ENCODE measurements at places on chromosomes 6 and 20.

DNA sequence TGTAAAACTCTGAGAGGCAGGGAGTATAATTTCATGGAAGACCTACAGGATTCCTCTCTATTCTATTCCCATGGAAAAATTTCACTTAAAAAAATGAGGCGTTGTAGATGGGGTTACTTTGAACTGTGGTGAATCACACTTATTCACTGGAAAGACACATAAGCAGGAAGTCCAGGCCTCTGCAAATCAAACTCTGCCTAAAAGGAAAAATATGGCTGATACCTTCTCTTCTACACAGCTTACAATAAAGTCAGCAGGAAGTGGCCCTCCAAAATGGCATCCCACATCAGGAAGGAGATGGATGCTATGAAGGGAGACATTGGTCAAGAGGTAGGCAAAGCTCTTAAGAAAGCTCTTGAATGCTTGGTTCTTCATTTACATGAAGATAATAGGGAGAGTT lies 115.9 kb downstream of the FYN start:
- H3K27me3 ChIP-seq = no peaks in the 10 kb centered on the region
- H3K27ac ChIP-seq = peak overlapping the region; percentile 97
- peaks cover 78% of the 10 kb centered on the region for H3K36me3 ChIP-seq

DNA sequence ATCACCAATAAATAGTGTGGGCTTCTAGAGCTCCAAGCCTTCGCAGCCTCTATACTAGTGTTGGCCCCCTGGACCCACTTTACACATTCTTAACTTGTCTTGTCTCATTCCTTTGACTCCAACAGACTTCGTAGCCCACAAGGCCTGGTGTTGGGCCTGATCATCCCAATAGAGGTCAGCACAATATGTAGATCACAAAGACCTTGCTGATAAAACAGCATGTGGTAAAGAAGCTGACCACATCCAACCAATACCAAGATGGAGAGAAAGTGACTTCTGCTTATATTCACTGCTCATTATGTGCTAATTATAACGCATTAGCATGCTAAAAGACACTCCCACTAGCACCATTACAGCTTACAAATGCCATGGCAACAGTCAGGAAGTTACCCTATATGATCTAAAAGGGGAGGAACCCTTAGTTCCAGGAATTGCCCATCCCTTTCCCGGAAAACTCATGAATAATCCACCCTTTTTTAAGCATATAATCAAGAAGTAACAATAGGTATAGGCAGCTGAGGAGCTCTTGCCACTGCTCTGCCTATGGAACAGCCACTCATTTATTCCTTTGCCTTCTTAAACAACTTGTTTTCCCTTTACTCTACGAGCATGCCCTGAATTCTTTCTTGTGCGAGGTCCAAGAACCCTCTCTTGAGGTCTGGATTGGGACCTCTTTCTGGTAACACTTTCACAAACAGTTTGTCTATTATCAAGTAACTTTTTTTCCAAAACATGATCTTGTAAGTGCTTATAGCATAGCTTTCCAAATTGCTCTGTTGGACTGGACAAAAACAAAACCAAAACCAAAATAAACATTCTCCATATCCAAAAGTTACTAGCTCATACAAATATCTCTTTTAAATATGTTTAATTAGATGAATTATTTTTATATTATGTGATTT lies 54.6 kb upstream of the ECHDC1 start:
- no peak overlapping the region for H3K27ac ChIP-seq
- H3K4me1 ChIP-seq = peaks cover 2% of the 10 kb centered on the region
- DNase-seq = no peak
- H3K4me3 ChIP-seq = no peak overlapping the region
- no peaks in the 10 kb centered on the region for H3K27me3 ChIP-seq

DNA sequence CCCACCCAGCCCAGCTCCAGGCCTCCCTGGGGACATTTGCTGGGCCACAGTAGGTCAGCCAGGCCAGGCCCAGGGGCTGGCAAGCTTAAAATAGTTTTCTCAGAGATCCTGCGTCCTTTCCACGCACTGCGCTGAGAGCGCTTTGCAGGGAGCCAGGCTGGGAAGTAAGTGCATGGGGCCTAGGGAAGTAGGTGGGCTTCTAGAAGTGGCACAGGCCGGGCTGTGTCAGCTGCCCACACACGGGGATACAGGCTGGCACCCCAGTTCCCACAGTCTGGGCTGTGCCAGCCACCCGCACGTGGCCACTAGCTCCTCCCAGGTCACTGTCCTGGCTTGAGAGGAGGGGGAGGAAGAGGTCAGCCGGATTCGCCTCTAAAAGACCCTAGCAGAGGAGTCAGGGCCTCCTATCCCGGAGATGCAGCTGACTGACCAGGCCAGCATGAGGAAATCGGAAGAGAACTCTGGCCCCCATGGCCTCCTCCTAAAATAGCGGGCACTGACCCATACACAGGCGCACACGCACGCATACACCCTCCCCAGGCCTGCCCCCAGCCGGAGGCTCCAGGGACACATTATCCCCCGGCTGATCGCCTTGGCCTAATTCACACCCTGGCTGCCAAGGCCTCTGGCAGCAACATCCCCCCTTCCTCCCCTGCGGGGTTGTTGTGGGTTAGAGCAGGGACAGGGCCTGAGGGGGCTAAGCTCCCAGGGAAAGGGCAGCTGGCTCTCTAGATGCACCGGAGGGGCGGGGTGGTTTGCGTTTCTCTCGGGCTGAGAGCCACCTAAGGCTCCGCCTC lies 5.4 kb downstream of the SLCO4A1 start:
- H3K4me1 ChIP-seq = peaks cover 50% of the 10 kb centered on the region
- no peak for DNase-seq
- H3K27me3 ChIP-seq = no peaks in the 10 kb centered on the region
- H3K4me3 ChIP-seq = no peak overlapping the region
- H3K36me3 ChIP-seq = peaks cover 30% of the 10 kb centered on the region

- no peak overlapping the region for H3K4me3 ChIP-seq
- no peaks in the 10 kb centered on the region for H3K36me3 ChIP-seq
- H3K27ac ChIP-seq = no peak overlapping the region
- peaks cover 7% of the 10 kb centered on the region for H3K27me3 ChIP-seq
Observed at GRCh38 chr6:15839969-15840541, 177.2 kb upstream of the DTNBP1 start.
